ENCODE measurements at places on chromosomes 3 and 15.

DNA sequence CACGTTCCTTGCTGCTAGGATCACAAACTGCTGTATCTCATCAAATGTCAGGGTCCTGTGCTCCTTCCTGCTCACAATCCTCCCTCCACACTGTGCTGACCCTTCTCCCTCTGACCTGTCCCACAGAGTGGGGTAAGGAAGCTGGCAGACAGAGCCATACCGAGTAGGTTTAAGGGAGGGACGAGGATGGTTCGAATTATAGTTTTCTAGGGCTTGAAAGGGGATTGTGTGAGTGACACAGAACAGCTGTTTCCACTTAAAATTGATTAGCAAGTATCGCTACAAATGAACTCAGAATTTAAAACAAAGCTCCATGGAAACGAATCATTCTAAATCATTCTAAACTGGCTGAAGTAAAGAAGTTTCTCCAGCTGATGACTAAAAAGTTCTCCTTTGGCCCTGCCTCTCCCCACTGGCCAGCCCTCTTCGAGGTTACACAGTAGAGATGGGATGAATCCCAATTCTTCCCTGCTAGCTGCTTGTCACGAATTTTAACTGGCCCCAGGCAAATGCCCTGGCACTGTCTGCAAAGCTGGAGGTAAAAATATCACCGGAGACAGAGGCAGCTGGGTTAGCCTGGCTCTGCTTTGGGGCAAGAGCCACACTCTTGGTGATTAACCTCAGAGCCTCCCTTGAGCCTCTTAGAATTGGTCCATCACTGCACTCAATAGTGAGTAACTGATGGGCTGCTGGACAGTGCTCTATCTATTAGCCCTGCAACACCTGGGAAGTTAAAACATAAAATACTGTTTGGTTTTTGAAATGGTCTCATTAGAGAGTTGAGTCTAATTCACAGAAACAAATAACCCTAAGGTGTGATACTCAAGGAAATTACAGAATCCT is 194.9 kb downstream of the CHST2 start:
- ATAC-seq = peak; percentile 82

- no peak for ATAC-seq
Observed at GRCh38 chr3:81816473-81817250, 55.2 kb upstream of the GBE1 start.

DNA sequence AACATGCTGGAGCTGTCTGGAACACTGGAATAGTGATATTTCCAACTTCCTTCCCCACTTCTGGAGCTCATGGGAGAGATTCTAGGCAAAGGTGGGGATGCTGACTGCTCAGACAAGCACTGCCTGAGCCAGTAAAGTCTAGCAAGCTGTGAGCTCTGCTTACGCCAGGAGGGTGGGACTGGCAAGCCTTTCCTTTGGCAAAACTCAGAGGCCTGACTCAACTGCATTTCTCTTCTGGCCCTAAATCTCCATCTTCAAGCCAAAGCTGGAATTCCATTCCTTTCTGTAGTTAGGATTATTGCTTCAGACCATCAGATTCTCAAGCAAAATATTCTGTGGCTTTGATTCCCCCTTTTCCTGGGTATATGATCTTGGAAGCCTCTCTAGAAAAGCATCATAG is 20.3 kb upstream of the EPB42 start:
- no peak for ATAC-seq

- no peak for ATAC-seq
Observed at GRCh38 chr3:135235541-135235940, 440.5 kb downstream of the EPHB1 start.

- no peak for ATAC-seq
Observed at GRCh38 chr3:123634149-123635051, 49.5 kb upstream of the HACD2 start.

GRCh38 chr3:125334675-125335560 is 40.2 kb downstream of the ZNF148 start:
- no peak for ATAC-seq

- ATAC-seq = peak; percentile 58
Observed at GRCh38 chr15:63715818-63716217, 117.9 kb downstream of the HERC1 start.

- no peak for ATAC-seq
Observed at GRCh38 chr3:127440384-127440783, 150.1 kb downstream of the TPRA1 start.

- ATAC-seq = no peak
Observed at GRCh38 chr3:131922356-131922755, 112.5 kb downstream of the CPNE4 start.
